ENCODE measurements at places on chromosomes 2 and 18.

DNA sequence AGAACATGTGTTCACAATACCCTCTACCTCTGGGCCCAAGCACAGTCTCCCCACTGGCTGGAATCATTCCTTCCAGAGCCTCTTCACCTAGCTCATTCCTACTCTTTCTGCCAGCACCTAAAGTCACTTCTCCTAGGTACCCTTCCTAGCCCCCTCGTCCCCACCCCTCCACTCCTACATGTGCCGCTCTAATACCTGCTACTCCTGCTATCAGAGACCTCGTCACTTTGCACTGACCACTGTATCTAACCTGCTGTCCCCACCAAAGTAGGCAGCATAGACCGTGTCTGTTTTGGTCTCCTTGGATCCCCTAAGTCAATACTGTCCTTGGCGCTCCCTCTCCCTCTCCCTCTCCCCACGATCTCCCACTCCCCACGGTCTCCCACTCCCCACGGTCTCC lies 53.2 kb upstream of the PKDCC start:
- no peak for DNase-seq

GRCh38 chr18:78861706-78862105 lies 117.9 kb upstream of the SALL3 start:
- no peak for DNase-seq

- DNase-seq: no peak
Observed at GRCh38 chr2:237492137-237492890, 5.3 kb downstream of the MLPH start.

GRCh38 chr2:101516823-101517690 lies 42.1 kb upstream of the RFX8 start:
- no peak for DNase-seq

DNA sequence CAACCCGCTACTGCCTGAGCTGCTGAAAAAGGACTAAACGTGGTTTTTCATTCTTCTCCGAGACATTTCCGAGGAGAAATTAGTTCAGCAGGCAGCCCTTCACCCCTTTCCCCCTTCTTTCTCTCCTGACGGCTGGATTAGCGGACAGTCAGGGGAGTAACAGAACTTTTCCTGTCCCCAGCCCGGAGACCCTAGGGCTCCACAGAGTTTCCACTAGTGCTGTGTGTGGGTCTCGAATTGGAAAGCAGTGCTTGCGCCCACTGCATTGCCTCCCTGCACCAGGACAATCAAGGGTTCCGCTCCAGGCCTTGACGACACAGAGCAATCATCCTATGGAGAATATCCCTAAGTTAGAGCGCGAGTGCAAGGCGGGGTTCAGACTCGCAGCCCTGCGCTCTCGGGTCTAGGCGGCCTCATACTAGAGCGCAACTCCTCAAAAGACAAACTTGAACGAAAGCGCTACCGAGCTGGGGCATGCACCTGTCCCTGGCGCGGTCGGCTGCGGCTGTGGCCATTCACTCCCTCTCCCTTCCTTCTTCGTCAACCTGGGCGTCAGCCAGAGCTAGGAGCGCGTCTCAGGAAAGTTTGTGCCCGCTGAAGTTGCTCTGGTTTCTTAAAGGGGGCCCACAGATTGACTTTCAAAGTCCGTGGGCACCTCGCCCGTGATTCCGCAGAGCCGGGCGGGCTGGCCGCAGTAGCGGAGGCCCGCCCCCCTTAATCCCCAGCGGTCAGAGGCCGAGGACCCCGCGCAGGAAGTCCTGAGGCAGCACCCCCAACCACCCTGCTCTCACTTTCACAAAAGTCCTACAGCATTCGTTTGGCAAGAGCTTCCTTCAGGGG lies 801 bp downstream of the OSR1 start:
- no peak for DNase-seq

- no peak for DNase-seq
Observed at GRCh38 chr2:171139860-171140259, 20.8 kb downstream of the TLK1 start.

DNA sequence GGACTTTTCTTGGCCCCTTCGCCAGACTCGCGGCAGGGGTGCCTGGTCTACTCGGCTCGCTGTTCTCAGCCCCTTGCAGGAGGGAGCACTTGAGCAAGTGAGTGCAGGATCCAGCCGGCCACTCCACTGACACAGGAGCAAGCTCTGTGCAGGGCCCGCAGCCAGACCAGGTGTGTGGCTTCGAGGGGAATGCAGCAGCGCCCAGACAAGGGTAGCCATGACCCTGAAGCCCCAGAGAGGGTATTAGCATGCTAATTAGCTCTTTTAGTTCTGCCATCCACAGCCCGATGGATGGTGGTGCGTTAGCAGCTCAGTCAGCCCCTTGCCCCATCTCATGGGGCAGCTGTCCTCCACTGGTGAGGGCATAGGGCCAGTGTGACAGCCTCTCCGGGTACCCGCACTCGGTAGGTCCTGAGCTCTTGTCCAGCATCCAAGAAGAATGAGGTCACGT lies 103.2 kb upstream of the HS6ST1 start:
- no peak for DNase-seq

Data from stimulated activated CD8-positive, alpha-beta memory T cell treated with anti-CD3 and anti-CD28 coated beads, Interleukin-15, amount 100 ng/mL, for 24 hours (primary cell).